NCI-H187 (cell line): ENCODE measurements at places on chromosomes 4 and X.

DNA sequence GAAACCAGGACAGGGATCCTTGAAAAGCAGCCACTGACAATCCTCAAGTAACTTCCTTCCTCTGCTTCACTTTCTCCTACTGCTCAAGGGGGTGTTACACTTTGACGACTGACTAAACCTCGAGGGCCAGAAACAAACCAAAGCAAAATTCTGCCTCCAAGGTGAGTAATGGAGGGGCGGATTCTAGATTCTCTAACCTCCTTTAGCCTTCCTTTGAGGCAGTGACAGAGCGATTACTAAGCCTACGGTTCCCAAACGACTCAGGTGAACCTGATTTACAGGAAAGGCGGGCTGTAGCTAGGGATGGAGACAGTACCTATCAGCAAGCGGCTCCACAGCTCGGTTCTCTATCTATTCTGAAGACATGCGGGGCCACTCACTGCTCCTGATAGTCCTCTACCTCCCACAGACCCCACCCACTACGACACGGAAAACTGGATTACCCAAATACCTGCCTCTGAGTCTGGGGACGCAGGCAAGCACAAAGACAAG, 487 bp downstream of the TBCK start:
- no peak for DNase-seq

- no peak for DNase-seq
Measured at GRCh38 chrX:128294198-128294597, 242.0 kb upstream of the ACTRT1 start.

- DNase-seq = peak; percentile 2
Measured at GRCh38 chr4:139558235-139559088, 2.4 kb upstream of the SETD7 start.

DNA sequence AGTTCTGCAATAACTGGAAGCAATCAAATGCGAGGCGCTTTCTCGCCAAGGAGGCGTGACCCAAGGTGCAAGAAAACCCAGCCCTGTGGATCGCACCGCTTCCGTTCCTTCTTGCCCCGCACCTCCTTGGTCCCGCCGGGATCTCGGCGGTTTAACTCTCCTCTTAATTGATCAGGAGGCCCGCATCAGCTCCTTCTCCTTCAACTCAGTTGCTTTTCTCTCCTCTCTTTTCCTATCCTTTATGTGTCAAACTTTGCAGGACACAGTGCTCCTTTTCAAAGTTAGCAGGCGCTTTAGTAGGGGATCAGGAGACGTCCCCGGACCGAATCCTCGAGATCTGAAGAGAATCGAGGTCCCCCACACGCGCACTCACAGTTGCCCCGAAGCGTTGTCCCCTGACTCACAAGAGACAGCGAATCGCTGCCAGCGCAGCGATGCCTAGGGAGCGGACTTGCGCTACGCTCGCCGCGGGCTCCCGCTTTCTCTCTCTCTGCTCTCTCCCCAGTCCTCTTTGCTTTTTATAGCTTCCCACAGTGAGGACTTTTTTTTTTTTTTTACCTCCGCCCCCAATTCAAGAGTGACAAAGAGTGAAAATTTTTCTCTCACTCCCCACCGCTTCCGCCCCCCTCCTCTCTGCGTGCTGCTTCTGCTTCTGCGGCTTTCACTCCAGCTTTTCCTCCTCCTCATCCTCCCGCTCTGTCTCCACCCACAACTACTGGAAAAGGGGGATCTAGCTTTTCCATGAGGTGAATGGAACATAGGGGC, at the start of gene DKK2:
Gene DKK2, minus strand, starts transcription at position 495 of the 765 bp plus-strand sequence. CDS start 722 bp downstream, outside the sequence.
- DNase-seq = no peak

GRCh38 chr4:4392501-4393183, 5.7 kb downstream of the NSG1 start:
- no peak for DNase-seq

DNA sequence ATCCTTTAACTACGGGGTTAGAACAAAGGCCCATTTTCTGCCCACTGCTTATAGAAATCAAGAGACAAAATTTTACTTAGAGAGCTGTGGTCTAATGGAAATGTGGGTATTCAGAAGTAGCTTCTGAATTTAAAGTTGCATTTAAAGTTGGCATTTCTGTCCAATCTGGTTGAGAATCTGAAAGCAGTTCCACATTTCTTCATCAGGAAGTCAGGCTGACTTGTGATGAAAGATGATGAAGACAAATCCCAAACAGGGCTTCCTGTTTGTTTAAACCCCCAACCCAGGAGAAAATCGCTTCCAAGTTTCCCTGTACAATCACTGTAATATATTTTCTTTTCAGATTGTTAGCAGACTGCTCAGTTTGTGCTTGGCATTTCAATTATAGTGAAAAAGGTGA, 345.3 kb downstream of the SPRY1 start:
- DNase-seq = no peak

GRCh38 chrX:40563784-40564183, 17.0 kb upstream of the ATP6AP2 start:
- no peak for DNase-seq

- no peak for DNase-seq
Measured at GRCh38 chr4:99518601-99519295, 7.9 kb downstream of the C4orf17 start.

GRCh38 chrX:54043056-54043455, 1.2 kb downstream of the PHF8 start:
- DNase-seq = no peak

- no peak for DNase-seq
Measured at GRCh38 chr4:174669270-174669669, 147.0 kb upstream of the HPGD start.

DNA sequence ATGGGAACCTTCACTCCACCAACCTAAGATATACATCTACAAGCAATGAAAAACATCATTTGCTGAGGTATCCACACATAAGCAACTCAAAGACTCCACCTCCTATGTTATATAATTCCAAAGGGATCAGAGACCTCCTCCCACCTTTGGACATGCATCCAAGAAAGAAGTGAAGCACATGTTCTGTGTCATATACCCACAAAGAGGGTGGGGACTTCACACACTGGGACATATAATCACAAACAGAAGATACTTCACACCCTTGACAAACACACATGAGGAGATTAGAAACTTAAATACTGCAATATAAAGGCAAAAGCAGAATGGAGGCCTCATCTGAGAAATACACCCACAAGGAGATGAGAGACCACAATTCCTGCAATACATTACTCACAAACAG, 25.4 kb downstream of the SUV39H1 start:
- DNase-seq = no peak

DNA sequence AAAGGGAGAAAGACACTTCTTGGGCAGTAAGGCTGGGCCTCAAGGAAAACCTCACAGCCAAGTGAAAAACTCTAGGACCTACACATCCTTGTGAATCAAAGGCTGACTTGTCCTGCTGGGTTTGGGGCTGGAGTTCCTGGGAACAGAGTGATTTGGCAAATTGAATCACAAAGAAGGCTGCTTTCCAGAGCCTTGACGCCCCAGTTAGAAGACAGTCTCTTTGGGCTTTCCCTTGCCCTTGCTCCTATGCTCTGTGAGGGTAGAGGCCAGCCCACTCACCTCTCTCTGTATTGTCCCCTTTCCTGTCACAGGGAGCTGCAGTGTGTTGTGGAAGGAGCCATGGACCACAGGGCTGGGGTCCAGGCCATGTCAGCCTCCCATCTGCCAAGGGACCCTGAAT, 9.6 kb downstream of the AMER1 start:
- DNase-seq = no peak

GRCh38 chr4:151727365-151727764, 33.4 kb downstream of the GATB start:
- no peak for DNase-seq

DNA sequence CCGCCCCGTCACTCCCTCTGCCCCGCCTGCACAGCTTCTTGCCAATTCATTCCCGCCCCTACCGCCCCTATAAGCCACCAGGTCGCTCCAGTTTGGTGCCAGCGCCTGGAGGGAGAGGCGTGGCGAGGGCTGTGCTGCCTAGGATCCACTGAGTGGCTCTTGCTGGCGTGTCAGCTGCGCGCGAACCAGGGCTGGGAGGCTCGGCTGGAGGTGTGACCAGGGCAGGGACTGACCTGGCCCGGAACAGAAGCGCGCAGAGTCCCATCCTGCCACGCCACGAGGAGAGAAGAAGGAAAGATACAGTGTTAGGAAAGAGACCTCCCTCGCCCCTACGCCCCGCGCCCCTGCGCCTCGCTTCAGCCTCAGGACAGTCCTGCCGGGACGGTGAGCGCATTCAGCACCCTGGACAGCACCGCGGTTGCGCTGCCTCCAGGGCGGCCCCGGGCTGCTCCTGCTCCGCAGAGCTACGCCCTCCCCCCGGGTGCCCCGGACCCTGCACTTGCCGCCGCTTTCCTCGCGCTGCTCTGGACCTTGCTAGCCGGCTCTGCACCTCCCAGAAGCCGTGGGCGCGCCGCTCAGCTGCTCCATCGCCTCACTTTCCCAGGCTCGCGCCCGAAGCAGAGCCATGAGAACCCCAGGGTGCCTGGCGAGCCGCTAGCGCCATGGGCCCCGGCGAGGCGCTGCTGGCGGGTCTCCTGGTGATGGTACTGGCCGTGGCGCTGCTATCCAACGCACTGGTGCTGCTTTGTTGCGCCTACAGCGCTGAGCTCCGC, at the start of gene GPR78:
Gene GPR78, plus strand, starts transcription at position 72 of the 773 bp plus-strand sequence. Its CDS starts 591 bp downstream, at position 663.
- no peak for DNase-seq

GRCh38 chrX:666762-667720, 36.5 kb downstream of the SHOX start:
- no peak for DNase-seq

DNA sequence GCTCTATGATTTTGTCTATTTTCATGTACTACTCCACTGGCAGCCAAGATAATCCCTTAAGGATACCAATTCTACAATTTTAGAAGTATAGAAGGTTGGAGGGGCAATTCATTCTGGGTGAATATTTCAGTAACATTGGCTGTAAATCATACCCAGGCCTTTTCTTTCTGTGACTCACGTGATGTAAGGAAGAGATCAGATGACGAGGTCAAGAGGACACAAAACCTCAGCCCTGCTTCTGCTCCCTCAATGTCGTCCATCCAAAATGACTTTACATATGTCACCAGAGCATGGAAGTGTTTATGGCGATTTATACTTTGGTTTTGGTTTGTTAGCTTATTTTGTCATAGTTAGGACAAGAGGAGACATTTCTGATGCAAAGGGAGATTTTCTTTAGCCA, 70.7 kb upstream of the SLC4A4 start:
- DNase-seq = no peak

GRCh38 chr4:38001927-38002326, 41.7 kb downstream of the PTTG2 start:
- no peak for DNase-seq

DNA sequence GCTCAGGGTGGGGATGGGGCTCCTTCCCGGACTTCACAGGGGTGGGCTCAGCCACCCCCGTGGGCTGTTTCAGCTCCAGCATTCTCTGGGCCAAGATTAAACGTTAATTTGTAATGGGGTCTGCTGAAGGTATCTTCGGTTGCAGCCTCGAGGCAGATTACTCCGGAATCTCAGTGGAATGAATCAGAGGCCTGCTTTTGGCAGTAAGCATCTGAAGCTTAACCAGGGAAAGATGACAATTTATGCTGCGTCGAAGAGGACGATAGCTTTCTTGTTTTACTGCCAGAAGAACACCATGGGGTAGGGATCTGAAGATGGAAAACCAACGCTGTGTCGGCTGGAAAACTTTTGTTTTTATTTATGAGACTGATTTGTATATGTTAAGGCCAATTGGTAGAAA, 129.2 kb upstream of the MSX1 start:
- DNase-seq = no peak

DNA sequence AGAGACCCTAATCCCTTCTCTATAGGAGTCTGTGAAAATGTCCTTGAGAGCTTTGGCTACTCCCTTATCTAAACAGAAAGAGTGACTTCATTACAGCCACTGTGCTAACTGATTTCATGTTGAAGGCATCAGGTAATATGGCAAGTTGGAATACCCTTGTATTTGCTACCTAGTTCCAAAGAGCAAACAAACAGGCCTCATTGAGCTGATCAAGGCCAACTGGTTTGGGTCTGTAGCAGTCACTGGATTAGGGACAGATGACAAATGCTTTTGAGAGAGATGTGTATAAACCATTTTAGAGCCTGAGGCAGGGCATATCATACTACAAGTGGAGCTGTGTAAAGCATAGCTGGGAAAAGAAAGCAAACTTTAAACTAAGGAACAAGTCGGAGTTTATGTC, 22.9 kb upstream of the PDLIM5 start:
- no peak for DNase-seq

DNA sequence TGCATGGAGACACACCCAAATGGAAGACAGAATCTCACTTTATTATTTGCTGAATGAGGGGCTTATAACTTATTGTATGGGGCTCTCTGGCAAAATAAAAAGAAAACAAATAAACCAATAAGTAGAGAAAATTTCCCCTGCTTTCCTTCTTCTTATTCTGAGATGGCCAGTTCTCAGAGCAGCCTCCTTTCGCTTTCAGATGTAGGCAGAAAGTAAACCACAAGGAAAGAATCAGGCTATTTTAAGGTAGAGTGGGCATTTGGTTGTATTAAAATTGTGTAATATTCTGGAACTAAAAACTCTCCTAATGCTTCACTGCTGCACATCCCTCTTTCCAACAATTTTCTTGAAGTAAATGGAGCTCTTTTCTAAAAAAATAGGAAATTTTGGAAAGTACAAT, 241.8 kb downstream of the GALNTL6 start:
- DNase-seq = no peak

DNA sequence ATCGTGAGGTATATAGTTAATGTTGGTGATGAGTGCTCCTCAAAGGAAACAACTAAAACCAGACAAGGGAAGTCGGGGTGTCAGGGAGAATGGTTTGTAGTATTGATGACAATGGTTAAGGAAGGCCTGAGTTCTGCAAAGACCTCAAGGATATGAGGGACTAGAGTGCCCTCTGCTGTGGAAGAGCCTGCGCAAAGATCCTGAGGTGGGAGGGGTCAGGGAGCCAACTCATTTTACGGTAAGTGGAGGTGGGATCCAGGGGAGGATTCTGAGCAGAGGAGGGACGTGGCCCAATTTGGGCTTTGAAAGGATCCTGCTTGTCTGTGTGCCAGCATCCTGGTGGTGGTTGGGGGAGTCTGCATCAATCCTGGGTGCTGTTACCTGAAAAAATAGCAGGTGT, 11.3 kb downstream of the UBA1 start:
- no peak for DNase-seq

DNA sequence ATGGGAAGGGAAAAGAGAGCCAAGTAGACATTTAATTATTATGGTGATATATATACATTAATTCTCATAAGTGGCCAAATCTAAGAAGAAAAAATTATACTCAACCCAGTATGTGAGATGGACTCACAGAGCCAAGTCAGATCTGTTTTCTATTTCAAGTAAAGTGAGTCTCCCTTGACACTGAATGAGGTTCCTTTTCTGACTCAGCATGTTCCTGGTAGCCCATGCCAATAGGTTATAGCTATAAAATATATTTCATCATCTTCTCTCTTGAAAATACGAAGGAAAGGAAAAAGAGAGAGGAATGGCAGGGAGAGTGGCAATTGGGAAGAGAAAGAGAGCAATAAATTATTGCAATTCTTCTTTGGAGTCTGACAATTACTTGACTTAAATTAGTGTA, 68.8 kb upstream of the GRIA2 start:
- DNase-seq = no peak

- no peak for DNase-seq
Measured at GRCh38 chrX:41335958-41336331, 2.0 kb downstream of the DDX3X start.

GRCh38 chrX:155027509-155028066, 944 bp downstream of the FUNDC2 start:
- peak; percentile 54 for DNase-seq

- DNase-seq = no peak
Measured at GRCh38 chr4:144666539-144667175, 20.7 kb downstream of the HHIP start.
